ENCODE measurements at places on chromosomes 7 and 10. TPM values are rescaled to one million over a fixed set of nuclear protein-coding genes. Genes with fewer than 3 reads are reported as not detected.

DNA sequence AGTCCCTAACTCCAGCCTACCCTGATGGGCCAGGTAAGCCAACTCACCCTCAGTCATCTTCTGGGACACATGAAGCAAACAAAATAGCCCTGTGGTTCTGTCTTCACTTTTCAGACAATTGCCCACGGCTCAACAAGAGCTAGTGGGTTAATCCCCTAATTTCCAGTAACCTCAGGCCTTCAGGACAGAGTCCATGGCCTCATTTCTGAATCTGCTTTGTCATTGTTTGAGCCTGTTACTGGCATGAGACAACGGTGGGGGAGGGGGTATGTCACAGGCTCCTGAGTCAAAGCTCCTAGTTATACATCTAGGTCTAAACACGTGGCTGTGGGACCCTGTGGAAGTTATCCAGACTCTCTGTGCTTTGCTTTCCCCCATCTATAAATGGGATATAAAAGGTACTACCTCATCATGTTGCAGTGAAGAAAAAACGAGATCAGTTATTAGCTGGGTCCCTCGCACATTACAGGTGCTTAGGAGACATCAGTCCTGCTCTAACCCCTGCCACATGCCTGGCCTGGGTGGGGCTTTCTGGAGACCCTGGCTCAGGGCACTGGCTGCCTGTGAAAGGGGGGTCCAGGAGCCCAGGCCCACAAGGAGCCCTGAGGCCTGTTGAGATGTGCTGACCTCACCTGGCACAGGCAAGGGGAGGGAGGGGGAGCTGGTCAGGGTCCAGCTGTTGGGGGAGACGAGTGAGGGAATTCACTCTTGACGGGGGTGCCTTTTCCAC lies 16.5 kb downstream of the MAT1A start:
- DNase-seq: no peak

DNA sequence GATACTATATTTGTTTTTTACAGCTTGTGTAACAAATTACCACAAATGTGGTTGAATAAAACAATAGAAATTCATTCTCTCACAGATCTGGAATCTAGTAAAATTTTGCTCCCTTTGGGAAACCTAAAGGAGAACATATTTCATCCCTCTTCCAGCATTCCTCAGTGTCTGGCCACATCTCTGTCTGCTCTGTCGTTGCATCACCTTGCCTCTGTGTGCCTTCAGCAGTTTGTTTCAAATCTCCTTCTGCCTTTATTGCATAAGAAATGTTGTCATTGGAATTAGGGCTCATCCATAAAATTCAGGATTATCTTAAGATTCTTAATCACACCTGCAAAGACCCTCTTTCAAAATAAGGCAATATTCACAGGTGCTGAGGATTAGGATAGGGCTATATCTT lies 14.5 kb downstream of the OR2A14 start:
- no peak for DNase-seq

PTF1A gene
- not detected for total RNA-seq

GRCh38 chr7:1239803-1240516 lies 7.3 kb downstream of the UNCX start:
- DNase-seq: no peak

DNA sequence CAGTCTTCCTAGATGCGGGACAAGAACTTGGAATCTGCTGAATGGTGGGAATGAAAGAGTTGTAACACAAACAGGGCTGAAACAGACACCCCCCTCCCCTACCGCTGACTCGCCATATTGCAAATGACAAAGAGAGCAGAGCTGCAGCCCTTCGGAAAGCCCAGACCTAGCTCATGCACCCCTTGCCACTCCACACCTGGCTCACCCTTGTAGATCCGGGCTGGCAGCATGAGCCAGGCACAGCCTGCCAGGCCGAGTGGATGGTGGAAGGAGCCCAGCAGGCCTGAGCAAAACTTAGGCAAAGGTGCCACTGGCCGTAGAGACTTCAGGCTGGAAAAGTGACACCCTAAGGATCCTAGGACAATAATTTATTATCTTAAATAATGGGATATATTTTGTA lies 237.4 kb upstream of the SEMA3D start:
- DNase-seq: no peak

Measured in pulmonary artery endothelial cell (primary cell).